ENCODE measurements at places on chromosomes 2 and 18.

DNA sequence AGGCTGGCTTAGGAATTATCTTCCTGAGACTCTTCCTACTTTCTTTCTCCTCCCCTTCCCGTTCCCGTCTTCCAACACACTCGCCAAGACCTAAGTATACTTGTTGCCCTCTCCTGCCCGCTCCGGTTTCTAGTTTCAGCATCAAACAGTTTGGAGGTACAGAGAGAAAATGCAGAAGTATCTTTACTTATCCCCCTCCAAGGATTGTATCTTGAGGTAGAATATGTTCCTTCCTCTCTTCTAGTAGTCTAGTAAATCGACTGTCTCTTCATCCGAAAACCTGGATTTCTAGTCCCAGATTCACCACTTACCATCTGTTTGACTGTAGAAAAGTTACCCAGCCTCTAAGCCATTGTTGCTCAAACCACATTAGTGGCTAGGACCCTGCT lies 755 bp downstream of the EIF4E2 start:
- no peak for DNase-seq

DNA sequence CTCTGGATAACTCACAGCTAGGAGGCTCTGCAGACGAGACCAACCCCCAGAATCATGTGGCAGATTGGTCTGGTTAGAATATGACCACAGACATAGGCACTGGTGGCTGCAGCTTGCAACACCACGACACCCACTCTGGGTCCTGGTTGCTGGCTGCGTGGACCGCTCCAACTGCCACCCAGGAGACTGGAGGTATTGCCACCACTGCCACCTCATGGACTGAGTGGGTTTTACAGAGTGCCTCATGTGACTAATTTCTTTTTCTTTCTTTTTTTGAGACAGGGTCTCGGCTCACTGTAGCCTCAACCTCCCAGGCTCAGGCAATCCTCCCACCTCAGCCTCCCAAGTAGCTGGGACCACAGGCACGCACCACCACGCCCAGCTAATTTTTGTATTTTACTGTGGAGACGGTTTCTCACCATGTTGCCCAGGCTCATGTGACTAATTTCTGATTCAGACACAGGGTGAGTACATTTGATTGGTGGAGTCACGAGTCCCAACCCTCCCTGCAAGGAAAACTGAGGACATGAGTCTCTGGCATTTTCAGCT lies 29.9 kb upstream of the NT5DC4 start:
- peak; percentile 78 for DNase-seq

GRCh38 chr2:15378148-15378908 lies 182.8 kb downstream of the NBAS start:
- no peak for DNase-seq

GRCh38 chr2:191697870-191698269 lies 19.9 kb downstream of the NABP1 start:
- DNase-seq = no peak

- no peak for DNase-seq
Observed at GRCh38 chr2:160105366-160105765, 43.0 kb upstream of the PLA2R1 start.

DNA sequence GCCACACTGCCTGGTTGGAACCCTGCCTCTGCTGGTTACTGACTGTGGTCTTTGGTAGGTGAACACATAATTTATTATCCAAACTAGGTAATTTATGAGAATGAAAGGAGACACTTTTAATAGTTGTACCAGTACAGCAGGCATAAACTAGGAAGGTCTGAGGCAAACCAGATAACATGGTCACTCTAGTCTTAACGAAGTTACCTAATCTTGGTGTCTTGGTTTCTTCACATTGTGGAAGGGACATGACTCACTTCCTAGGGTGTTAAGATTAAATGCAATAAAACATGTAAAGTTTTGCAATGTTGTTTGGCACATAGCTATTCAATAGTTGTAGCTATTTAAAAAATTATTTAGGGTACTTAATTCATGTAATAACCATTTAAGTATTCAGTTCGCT lies 23.3 kb downstream of the SPTBN1 start:
- peak; percentile 13 for DNase-seq

DNA sequence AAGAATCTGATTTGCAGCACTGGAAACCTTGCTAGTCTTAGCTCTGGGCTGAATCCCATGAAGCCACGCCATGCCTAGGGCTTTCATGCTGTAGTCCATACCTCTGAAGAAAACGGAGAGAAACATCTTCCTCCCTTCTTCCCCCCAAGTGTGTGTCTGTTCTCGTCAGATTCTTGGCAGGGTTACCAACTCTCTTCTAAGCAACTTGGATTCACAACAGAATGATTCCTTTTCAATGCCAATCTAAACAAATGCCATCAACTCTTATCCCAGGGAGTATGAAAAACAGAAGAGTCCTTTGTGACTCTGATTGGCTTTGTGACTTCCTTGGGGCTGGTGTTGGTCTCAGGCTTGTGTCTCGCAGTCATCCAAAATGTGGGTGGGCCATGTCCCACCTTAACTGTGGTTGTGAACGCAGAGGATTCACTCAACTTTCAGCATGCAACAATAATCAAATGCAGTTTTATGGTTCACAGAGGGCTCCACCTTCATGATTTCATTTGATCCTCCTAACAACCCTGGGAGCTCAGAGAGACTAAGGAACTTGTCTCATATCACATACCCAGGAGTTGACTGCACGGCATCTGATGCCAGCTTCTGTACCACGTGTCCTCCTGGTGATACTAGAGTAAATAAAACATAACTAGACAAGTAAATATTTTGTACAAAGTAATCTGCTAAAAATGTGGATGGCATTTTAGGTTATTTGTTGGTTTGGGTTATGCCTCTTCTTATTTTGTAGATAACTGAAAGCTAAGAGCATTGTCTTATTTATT lies 186.0 kb upstream of the TNP1 start:
- DNase-seq = no peak

GRCh38 chr2:150491430-150491829 lies 4.0 kb upstream of the RND3 start:
- DNase-seq = no peak
